ENCODE measurements at places on chromosomes 7 and 10.

- no peak for DNase-seq
These were observed 624.3 kb upstream of the MBL2 start for GRCh38 chr10:53396876-53397275.

- no peak for DNase-seq
These were observed 6.6 kb upstream of the FMC1 start for GRCh38 chr7:139334399-139335150.

DNA sequence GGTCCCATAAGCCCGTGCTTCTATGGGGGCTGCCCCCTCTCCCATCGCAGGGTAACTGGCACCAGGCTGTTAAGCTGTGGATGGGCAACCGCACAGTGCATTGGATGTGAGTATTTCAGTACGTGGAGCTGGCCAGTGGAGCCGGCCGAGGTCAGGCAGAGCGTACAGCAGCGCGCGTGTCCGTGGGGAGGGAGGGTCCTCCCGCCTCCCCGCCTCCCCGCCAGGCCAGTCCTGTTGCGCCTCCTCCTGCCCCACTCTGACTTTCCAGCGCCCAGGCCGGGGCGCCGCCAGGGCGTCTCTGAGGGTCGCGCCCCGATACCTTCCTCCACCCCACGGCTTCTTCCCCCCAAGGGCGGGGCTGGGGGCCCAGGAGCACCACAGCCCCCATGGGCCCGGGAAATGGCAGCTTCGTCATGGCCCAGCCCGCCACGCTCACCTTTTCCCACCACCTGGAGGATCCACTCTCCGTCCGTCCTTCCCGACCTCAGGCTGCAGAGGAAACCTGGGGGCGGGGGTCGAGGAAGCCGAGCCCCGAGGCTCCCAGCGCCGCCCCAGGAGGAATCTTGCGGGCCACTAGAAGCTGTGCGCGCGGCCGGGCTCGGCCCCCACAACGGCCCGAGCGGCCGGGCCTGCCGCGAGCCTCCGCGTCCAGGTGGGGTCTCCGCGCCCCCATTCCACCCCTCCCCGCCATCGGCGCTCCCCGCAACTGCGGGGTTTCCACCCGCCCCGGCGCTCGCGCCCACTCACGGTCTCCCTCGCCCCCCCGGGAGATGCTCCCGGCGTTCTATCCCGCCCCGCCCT is 831 bp upstream of the PFKP start:
- no peak for DNase-seq

DNA sequence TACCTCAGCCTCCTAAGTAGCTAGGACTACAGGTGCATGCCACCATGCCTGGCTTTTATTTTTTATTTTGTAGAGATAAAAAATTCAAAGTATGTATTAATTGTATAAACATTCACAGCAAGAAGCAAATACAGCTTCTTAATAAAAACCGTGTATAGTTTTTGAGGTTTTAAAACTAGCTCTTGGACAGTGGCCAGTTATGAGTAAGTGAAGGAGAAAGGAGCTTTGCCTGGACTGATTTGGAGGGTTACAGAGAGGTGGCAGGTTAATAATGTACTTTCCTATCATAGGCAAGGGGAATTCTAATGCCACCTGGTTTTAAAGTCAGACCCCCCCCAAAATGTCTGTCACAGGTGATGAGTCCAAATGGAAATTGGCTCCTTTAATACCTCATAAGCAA is 43.4 kb downstream of the ZNRF2 start:
- no peak for DNase-seq

- DNase-seq = no peak
These were observed 1.6 kb downstream of the KNDC1 start for GRCh38 chr10:133161486-133162109.

DNA sequence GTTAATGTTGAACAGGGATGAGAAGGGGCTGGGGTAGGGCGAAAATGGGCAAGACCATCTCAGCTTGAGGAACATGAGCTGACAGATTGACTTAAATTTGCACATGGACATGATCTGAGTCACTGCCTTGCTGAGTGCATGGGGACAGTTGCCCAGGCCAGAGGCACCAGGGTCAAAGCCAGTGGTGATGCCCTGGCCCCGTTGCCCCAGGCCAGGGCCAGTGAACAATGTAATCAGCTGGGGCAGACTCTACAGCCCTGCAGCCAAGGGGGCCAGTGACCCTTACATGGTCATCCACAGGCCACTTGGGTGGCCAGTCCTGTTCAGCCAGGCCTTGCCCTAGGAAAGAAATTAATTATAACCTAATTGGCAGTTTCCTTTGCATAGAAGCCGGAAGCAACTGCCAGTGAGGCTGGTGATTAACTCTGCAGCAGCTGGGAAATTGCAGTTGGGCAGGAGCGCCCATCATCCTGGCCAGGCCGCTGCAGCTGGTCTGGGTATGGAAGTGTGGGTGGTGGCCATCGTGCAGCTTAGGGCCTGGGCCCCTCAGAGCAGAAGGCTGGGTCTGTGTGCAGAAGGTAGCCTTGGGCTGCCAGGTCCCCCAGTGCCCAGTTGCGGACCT is 9.6 kb downstream of the RET start:
- no peak for DNase-seq

GRCh38 chr10:116538992-116539391 is 6.7 kb upstream of the PNLIP start:
- no peak for DNase-seq

DNA sequence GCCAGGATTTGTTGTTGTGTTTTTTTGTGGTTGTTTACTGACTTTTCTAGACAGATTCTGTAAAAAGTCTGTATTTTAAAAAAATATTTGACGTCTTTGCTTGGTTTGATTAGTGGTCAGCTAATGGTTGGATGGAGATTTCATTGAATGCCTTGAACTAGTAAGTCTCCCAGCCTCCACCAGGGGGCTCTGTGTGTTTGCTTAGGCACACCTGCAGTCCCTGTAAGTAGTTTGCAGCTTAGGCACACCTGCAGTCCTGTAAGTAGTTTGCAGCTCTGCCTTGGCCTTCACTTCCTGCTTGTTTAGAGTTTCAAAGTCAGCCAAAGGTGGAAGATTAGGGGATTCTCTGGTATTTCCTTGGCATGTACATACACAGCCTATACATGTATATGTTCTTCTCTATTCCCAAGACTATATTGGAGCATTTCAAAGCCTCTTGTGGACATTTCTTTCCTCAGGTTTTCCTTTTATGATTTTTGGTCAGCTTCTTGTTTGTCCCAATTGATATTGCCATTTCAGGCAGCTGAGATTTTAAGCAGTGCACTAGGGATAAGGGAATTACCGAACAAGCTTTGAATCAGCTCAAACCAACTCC is 101.6 kb downstream of the CCSER2 start:
- peak; percentile 72 for DNase-seq

GRCh38 chr10:68434657-68435056 is 27.6 kb upstream of the RUFY2 start:
- no peak for DNase-seq

GRCh38 chr7:91800389-91800788 is 80.1 kb downstream of the MTERF1 start:
- no peak for DNase-seq

DNA sequence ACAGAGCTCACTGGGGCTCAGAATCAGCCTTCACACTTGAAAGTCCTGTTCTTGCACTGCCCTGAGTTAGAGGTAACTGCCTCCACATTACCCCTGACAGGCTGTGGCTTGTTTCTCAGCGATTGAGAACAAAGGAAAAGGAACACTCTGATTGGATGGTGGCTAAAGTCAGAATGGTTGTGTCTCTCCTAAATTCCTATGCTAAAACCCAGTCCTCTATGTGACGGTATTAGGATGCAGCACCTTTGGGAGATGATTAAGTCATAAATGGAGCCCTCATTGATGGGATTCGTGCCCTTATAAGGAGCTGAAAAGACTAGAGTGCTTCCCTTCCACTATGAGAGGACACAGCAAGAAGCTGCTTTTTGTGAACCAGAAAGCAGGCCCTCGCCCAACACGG is 38.9 kb upstream of the DGKI start:
- no peak for DNase-seq

- no peak for DNase-seq
These were observed 1019.0 kb downstream of the KCNMA1 start for GRCh38 chr10:76618641-76619040.

- DNase-seq = no peak
These were observed 159.7 kb downstream of the GNAI1 start for GRCh38 chr7:80294346-80294745.

DNA sequence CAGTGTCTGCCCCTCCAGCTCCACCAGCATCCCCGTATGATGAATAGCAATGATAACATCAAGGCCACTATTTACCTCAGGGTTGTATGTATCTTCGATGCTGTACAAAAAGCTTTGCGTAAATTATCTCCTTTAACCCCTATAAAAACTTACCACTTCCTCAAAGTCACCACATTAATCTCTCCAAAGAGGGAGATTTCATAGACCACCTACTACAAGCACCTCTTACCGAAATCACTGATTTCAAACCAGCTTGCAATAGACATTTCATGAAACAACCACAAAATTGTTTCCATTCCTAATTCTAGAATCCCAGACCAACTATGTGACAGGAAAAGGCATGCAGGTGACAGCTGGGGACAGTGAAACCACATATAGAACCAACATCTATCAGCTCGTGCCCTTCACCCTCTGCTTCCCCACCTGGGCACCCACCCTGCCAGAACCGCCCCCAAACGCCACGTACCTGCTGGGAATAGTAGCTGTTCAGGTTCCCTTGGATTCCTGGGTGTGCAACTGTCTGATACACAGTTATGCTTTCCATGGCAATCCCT is 20.1 kb upstream of the MMP21 start:
- DNase-seq = no peak

DNA sequence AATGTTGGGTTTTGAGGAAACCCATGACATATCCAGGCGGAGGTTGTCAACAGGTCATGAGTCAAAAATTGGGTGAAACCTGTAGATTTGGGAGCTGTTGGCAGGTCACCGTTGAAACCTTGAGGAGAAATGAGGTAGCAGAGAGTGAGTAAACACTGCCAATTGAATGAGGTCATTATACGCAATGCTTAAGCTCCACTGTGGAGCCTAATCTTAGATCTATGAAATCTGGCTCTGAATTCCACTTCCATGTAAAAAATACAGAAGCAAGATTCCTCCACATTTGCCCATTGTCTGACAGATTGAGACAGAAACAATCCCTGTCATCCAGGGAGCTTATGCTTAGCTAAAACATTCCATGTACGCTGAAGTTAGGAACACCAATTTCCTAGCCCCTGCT is 76.0 kb upstream of the IL6 start:
- no peak for DNase-seq

GRCh38 chr7:111358915-111359314 is 203.4 kb downstream of the IMMP2L start:
- no peak for DNase-seq

- DNase-seq = no peak
These were observed 36.6 kb downstream of the KCNH2 start for GRCh38 chr7:150941351-150942000.

- DNase-seq = no peak
These were observed 121.4 kb downstream of the TCF7L2 start for GRCh38 chr10:113071446-113071845.

- DNase-seq = no peak
These were observed 266.1 kb downstream of the PRPF18 start for GRCh38 chr10:13852872-13853271.

DNA sequence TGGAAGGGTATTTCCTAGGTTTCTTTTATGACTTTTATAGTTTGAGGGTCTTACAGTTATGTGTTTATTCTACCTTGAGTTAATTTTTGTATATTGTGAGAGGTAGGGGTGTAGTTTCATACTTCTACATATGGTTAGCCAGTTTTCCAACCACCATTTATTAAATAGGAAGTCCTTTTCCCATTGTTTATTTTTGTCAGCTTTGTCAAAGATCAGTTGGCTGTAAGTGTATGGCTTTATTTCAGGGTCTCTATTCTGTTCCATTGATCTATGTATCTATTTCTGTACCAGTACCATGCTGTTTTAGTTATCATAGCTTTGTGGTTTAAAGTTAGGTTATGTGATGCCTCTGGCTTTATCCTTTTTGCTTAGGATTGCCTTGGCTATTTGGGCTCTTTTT is 71.9 kb upstream of the CC2D2B start:
- no peak for DNase-seq

DNA sequence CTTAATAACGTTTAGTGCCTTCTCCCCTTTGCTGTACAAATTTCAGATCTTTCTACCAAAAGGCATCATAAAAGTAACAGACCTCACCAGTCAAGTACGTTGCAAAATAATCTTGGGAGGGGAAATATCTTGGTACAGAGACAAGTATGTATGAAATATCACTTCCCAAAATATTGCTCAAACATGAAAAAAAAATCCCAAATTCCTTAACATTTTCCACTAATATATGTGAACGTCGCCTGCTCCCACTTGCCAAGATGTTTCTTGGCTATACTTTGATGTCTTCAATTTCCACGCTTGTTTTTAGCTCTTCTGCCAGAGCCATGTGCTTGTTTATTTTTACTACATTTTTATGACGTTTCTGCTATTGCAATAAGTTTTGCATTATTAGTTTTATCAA is 223.5 kb downstream of the PLXNA4 start:
- no peak for DNase-seq

GRCh38 chr10:134247-135131 is 766 bp upstream of the ZMYND11 start:
- peak; percentile 77 for DNase-seq

GRCh38 chr10:13291061-13291460 is 8.8 kb downstream of the PHYH start:
- no peak for DNase-seq

DNA sequence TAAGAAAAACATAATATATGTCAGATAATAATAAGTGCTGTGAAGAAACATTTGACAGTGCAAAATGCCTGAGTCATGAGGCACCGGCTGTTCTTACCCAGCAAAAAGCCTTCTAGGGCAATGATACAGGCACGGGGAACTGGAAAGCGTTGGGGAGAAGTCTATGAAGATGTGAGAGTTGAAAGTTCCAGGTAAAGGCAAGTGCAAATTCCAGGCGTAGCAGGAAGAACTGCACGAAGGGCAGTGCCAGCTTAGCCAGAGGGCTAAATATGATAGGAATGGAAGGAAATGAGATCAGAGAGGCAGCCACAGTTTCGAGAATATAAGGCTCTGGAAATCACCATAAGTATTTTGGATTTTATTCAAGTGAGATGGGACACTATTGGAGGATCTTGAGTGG is 87.0 kb downstream of the IPMK start:
- peak; percentile 17 for DNase-seq

- DNase-seq = peak; percentile 5
These were observed 94.8 kb downstream of the POLL start for GRCh38 chr10:101493249-101493648.

GRCh38 chr7:123440101-123440548 is 94.3 kb downstream of the IQUB start:
- DNase-seq = no peak

- DNase-seq = peak; percentile 51
These were observed 58.9 kb downstream of the SH2D4B start for GRCh38 chr10:80596391-80597257.

GRCh38 chr10:71970869-71971268 is 6.7 kb downstream of the CHST3 start:
- DNase-seq = no peak

GRCh38 chr10:116110736-116111135 is 162.3 kb downstream of the GFRA1 start:
- DNase-seq = no peak

GRCh38 chr7:105010504-105011130 is 3.4 kb upstream of the KMT2E start:
- peak; percentile 46 for DNase-seq

DNA sequence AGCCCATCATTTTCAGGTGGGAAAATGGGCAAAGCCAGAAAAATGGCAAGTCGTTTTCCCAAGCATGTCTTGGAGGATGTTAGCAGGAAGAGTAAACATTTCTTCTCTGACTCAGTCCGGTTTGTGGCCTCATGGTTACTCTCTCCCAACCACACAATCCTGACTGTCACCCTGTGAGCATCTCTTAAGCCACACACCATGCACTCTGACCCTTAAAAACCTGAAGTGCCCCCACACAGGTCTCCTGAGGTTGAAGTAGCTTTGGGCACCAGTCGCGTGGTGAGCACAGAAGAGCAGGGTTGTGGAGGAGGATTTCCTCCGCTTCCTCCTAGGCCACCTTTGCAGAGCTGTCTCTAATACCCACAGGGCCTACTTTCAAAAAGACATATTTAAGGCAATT is 387.3 kb upstream of the NPVF start:
- no peak for DNase-seq

Measured in small intestine (tissue), 16 donors.